ENCODE measurements at places on chromosomes 11 and 22.

- no peak for DNase-seq
Measured at GRCh38 chr11:81007046-81007445, 1566.2 kb upstream of the TENM4 start.

DNA sequence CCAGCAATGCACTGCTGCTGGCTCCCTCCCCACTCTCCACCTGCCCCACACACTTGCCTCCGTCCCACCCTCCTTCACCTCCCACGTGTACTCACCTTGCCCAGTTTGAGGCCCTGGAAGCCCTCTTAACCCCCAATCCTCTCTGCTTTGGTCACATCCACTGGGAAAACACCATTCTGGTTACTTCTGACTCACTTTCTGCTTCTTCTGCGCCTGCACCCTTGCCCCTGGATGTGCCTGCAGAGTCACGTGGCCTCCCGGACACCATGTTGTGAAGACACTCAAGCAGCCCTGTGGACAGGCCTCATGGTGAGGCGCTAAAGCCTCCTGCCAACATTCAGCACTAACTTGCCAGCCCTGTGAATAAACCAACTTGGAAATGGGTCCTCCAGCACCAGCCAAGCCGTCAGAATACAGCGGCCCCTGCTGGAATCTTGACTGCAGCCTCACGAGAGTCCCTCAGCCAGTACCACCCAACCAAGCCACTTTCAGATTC lies 2.6 kb upstream of the NAALADL1 start:
- DNase-seq, result no peak

GRCh38 chr11:288478-289397 lies at the start of gene PGGHG:
TSS of gene PGGHG (plus strand) at chr11:289126. CDS start at chr11:289817, 691 bp downstream.
- no peak for DNase-seq

DNA sequence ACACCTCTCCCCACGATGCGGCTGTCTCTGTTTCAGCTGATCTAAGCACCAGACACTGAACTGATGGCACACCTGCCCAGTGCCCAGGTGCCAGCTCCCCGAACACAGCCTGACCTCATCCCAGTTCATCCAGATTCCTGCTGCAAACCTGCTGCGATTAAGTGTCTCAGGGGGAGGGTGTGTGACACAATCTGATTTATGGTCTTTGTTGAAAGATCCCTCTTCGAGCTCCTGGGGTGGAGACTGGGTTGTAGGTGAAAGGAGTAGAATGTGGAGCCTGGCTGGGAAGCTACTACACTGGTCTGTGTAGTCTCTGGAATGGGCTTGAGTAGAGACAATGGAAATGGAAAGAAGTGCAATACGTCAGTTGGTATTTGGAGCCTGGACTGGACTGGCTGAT lies 390.3 kb downstream of the SHANK2 start:
- no peak for DNase-seq

GRCh38 chr11:82864268-82864667 lies 36.0 kb downstream of the PRCP start:
- no peak for DNase-seq

- no peak for DNase-seq
Measured at GRCh38 chr22:38104084-38104483, 6.4 kb downstream of the BAIAP2L2 start.

- no peak for DNase-seq
Measured at GRCh38 chr11:117927926-117928325, 1.3 kb downstream of the TMPRSS13 start.

DNA sequence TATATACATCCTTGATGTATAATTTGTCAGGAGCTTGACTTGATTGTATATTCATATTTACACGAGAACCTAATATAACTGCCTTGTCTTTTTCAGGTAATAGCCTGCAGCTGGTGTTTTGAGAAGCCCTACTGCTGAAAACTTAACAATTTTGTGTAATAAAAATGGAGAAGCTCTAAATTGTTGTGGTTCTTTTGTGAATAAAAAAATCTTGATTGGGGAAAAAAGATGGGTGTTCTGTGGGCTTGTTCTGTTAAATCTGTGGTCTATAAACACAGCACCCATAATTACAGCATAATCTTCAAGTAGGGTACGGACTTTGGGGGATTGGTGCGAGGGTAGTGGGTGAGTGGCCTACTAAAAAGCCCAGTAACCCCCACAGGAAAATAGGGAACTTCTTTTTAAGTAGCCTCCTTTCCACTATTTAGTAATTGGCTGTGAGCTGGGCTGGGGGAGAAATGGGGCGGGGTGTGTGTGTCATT lies 7.5 kb downstream of the MALAT1 start:
- peak; percentile 38 for DNase-seq

- DNase-seq, result no peak
Measured at GRCh38 chr22:33986167-33986771, 66.0 kb upstream of the LARGE1 start.

- DNase-seq, result no peak
Measured at GRCh38 chr22:47189056-47189916, 426.8 kb downstream of the TBC1D22A start.

GRCh38 chr11:19555266-19555665 lies 157.4 kb upstream of the NAV2 start:
- DNase-seq, result no peak

DNA sequence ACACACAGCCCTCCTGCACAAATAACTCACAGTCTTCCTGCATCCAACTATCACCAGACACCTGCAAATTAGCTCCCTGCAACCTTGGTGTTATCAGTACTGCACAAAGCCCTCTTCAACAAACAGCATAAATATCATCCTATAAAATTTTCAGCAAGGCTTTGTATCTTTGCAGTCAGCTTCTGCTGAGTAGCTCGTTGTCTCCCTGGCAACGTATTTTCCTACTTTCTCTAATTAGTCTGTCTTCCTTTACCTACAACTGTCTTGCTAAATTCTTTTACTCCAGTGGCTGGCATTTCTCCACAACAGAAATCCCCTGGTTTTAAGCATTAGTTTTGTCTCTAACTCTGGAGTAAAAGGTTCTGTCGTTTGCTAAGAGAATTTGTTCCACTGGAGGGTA lies 3.9 kb downstream of the OR8D4 start:
- no peak for DNase-seq

DNA sequence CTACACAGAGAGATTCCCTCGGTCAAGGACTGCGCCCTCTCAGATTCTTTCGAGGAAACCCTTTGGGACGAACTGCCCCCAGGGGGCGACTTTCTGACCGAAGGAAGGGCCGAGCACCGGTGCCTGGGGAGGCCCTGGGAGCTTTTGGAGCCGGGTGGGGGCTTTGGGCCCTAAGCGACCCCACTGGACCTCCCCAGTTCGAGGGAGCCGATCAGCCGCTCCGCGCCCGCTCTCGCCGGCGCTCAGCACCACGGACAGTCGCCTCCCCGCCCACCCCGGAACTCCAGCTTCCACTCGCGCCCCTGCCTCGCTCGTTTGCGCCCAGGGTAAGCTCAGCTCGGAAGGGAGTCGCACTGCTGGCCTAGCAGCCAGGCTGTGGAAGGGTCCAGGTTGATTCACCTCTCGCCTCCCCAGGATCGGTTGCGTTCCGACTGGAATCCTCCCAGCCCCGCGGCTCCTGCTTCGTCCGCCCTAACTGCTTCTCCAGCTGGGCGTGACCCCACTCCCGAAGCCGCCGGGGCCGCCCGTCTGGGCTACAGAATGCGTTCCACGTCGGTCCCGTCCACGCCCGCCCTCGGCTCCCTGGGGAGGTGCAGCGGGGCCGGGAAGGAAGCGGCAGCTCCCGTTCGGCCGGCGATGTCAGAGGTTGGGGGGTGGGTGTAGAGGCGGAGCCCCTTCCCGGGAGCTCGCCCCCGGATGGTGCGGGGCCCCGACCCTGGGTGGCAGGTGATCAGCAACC lies 428 bp downstream of the SCN3B start:
- no peak for DNase-seq

GRCh38 chr11:78419327-78419726 lies 1.7 kb upstream of the GAB2 start:
- DNase-seq, result no peak

DNA sequence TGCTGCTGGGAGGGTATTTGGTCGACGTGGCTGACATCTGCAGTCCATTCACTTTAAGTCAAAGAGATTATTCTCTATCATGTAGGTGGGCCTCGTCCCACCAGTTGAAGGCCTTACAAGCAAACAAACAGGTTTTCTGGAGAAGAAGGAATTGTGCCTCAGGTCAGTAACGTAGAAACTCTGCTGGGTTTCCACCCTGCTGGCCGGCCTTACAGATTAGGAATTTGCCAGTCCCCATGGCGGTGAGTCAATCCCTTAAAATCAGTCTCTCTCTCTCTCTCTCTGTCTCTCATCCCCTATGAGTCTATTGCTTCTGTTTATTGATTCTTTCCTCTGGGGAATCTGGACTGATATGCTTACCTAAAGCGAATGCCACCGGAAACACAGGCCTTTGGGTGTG lies 75.4 kb upstream of the FGF3 start:
- DNase-seq, result no peak

GRCh38 chr22:44395118-44396005 lies 82.6 kb upstream of the SHISAL1 start:
- DNase-seq, result no peak

- DNase-seq, result no peak
Measured at GRCh38 chr11:116643521-116643920, 129.3 kb downstream of the BUD13 start.

DNA sequence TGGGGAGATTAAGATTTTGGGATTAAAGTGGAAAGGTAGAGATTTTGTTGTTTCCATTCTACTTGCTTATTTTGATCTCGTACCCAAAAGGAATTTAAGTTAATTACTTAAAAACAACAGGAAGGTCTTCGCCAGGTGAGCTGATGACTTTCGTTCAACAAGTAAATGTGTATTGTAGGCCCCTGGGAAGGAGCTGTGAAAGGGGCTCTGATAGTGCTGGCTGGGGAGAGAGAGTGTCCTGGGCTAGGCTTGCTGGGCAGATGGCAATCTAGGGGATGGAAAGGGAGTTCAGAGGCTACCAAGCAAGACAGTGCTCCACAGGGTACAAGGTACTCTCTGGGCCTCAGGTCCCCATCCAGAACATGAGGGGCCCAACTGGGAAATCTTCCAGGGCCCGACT lies 189.4 kb downstream of the CEP164 start:
- no peak for DNase-seq

DNA sequence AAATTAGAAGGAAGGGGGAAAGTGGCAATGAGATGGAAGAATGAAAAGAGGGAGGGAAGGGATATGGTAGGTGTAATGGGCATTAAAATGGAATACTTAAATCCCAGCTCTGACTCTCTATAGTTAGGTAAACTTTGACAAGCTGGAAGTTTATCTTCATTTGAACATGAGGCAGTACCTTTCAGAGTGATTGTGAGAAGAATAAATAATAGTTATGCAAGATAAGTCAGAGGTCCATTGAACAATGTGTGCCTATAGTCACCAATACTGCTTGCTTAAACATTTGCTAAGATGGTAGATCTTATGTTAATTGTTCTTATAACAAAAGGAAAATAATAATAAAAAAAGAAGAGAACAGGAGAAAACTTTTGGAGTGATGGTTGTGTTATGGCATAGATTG lies 545.8 kb upstream of the CCDC90B start:
- no peak for DNase-seq

DNA sequence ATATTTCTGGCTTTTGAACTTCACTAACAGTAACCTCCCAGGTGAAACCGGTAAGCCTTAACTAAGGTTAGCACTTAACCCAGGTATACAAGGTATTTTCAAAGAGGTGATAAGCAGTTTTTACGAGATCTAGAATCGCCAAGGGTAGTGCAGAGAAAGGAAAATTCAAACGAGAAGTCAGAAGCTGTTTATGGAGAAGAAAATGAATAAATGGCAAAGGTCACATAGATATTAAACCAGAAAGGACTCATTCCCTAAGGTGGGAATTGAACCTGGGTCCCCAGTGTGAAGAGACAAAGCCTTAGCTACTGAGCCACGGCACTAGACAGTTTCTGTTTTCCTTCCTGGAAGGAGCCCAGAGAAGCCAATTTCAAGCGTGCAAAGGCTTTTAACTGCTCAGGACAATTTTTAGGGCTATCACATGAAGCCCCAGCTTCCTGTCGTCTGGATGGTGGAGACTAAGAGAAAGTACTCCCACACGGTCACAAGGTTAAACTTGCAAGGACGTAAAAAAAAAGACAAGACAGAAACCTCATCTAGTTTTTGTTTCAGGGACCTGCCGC lies 5.7 kb upstream of the C1QTNF6 start:
- no peak for DNase-seq

DNA sequence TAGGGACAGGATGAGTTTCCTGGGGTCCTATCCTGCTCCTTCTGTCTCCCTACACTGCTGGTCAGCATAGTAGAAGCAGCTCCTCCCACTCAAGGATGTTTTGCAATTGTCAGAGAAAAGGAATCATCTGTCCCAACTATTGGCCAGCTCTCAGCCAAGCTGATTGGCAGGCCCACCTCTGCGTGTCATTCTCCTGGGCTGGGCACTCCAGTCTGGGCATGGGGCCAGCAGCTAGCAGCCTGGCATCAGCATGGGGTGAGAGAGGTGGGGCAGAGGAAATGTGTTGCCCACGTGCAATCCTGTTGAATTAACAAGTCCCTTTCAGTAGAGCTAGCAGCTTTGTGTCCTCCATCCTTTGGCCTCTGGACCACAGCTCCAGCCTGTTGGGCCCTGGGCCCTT lies 14.1 kb downstream of the ANKK1 start:
- DNase-seq, result no peak

- no peak for DNase-seq
Measured at GRCh38 chr11:74325649-74326645, 14.5 kb upstream of the P4HA3 start.

GRCh38 chr11:58999291-58999680 lies 60.0 kb downstream of the GLYATL1 start:
- DNase-seq, result no peak

- DNase-seq, result no peak
Measured at GRCh38 chr11:64789331-64790204, 11.2 kb upstream of the SF1 start.

Measured in stimulated activated CD8-positive, alpha-beta memory T cell treated with anti-CD3 and anti-CD28 coated beads, Interleukin-12 subunit alpha, Interleukin-12 subunit beta, amount 100 ng/mL, for 1 hour (primary cell).